ENCODE measurements at places on chromosomes 1 and 21.

GRCh38 chr1:223105568-223105967 is 37.5 kb downstream of the TLR5 start:
- no peak for DNase-seq

- no peak for DNase-seq
Observed at GRCh38 chr1:96987186-96987703, 265.7 kb downstream of the PTBP2 start.

- no peak for DNase-seq
Observed at GRCh38 chr1:195828325-195828724, 779.9 kb downstream of the KCNT2 start.

- DNase-seq: no peak
Observed at GRCh38 chr1:200337831-200338230, 72.0 kb downstream of the ZNF281 start.

DNA sequence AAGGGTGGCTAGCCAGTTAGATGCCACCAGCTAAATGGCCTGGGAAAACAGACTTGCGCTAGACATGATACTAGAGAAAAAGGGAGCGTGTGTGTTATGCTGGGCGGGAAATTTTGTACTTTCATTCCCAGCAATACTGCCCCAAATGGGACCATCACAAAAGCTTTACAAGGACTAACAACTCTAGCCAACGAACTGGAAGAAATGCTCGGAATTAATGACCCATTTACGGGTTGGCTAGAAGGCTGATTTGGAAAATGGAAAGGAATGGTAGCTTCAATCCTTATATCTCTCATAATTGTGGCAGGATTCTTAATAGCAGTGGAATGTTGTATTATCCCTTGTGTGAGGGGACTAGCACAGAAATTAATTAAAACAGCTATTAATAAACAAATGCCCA is 27.9 kb upstream of the ZNF496 start:
- no peak for DNase-seq

DNA sequence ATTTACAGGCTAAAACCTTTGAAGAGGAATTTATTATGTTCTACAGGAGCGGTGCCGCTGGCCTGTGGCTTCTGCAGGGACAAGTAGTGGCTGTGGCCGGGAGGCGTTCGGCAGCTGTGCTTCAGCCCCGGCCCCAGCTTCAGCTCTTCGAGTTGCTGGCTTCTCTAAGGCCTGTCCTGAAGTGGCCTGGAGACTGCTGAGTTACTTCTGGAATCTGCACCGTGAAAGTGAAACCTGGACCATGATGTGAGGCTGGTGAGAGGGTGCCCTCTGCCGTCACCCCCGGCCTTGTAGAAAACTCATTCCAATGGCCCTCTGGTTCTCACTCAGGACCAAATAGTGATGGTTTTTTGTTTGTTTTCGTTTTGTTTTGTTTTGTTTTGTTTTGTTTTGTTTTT is 48.1 kb downstream of the PRKCZ start:
- DNase-seq: no peak

DNA sequence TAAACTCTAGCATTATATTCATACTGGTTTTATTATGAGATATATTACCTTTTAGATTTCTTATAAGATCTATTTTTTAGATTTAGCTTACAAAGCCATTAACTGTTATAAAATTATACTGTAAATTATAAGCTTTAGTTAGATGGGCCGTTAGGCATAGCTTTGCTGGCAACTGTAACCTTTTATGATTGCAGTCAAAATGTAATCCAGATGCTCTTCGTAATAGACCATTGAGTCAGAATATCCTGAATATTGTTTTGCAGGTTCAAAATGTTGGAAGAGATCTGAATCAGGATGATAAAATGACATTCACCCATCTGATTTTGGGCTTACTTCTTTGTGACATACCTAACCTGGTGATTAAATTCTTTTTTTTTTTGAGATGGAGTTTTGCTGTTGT is 20.9 kb downstream of the ITSN1 start:
- DNase-seq: no peak

GRCh38 chr1:116919802-116920201 is 10.1 kb downstream of the PTGFRN start:
- DNase-seq: peak; percentile 56

- no peak for DNase-seq
Observed at GRCh38 chr1:153799016-153799415, 23.8 kb downstream of the SLC27A3 start.

DNA sequence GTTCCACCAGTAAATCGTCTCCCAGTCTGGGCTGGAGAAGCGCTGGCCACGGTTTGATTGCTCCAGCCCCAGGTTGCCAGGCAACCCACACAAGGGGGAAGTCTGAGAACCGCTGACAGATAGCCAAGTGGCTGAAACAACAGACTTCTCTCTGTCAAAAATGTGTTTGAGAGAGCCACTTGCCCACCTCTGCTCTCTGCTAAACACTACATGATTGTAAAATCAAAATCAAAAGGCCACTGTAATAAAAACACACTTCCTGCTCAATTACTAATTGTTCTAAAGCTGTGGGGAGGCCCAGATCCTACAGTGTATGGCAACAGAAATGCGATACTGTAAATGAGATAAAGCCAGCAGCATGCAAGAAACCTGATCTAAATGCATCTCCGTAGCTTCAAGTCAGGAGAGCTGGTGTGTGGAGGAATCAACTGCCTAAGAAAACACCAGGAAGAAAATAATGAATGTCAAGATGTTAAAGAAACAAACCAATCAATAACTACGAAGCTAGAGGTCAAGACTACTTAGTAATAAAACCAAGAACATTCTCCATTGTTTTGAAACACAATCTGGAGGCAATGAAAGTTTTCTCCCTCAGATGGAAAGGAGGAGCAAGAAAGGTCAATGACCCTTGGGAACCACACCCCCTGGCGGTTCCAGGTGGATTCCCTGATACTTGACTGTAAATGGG is 121.2 kb downstream of the SLC45A1 start:
- DNase-seq: peak; percentile 86

GRCh38 chr1:222926566-222926965 is 111.7 kb downstream of the DISP1 start:
- DNase-seq: no peak

DNA sequence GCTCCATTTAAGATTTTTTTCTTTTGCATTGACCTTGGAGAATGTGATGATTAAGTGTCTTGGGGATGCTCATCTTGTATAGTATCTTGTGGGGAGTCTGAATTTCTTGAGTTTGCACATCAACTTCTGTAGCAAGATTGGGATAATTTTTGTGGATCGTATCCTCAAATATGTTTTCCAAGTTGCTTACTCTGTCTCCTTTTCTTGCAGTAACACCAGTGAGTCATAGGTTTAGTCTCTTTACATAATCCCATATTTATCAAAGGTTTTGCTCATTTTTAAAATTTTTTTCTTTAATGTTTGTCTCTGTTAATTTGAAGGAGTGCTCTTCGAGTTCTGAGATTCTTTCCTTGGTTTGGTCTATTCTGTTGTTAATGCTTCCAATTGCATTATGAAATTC is 41.7 kb upstream of the ANGPTL1 start:
- no peak for DNase-seq

DNA sequence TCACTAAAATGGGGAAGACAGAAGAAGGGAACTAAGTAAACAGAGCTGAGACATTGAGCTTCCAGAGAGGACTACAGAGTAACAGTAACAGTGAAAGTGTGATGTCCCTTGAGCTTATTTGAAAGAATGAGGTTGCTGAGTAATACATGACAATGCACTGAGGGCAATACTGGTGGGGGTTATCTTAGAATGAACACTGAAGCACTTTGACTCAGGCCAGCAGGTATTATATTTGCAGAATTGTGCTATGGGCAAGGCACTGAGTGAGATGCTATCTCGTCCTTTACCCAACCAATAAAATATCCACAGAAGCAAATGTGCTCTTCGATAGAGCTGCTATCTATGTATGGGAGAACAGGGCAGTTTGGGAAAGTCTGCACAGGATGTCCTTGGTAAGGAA is 133.2 kb downstream of the DISP1 start:
- no peak for DNase-seq

GRCh38 chr1:63917571-63918417 is 144.0 kb downstream of the ROR1 start:
- DNase-seq: no peak

GRCh38 chr1:229102741-229103391 is 168.0 kb upstream of the RAB4A start:
- DNase-seq: peak; percentile 51

DNA sequence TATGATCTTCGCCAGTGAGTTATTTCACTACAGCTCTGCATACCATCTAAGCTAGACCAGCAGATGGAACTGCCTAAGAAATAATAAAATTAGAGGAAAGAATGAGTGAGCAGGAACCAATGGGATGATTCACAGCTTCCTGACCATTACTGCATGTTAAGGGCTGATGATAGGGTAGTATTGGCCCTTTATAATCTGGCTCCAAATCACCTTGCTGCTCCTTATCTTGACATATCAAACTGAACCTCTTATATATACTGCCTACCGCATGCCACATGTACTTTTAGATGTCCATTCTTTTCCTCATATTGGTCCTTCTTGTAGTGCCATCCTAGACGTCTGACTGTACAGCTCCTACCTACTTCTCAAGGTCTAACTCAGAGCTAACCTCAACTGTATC is 524.4 kb downstream of the DPYD start:
- DNase-seq: no peak

- DNase-seq: no peak
Observed at GRCh38 chr1:25019337-25020172, 89.5 kb upstream of the RUNX3 start.

DNA sequence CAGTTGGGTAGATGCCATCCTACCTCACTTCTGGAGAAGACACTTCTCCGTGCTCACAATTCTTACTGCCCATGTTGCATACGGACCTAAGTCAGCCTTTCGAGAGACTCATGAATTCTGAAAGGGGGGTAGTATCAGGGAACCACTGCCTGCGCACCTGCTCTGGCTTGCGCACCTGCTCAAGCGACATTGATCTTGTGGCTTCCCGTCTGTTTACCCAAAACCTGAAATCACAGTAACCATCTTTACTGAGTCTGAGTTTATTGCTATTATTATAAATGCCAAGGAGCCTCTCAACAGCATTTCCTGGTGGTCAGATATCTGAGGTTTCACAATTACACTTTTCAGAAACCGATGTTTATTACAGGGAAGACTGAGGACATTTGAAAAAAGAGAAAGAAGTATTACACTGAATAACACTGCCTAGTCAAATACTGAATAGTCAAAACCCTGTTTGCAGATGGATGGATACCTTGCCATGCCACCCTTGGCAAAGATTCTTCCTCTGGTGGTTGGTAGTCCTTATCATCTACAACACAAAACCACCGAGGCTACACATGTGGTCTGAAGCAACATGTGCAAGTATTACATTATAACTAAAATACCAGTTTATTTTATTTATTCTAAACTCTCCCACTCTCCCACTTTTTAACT is 208.7 kb downstream of the SIPA1L2 start:
- no peak for DNase-seq

GRCh38 chr1:201074018-201074417 is 38.2 kb downstream of the CACNA1S start:
- DNase-seq: no peak

DNA sequence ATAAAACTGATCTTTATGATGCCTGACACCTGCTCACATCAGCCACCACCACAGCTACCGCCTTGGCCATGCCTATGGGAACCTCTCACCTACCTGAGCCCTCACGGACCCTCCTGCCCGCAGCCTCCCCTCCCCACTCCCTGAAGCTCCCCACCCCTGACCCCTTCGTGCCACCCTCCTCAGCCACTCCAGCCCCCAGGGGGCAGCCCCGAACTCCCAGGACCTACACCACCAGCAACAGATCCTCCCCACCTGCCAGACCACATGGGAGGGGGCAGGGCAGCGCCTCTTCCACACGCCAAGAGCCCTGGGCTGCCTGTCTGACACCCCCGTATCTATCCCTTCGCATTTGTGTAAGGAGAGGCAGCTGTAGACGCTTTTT is 14.2 kb upstream of the ARHGEF16 start:
- DNase-seq: no peak

GRCh38 chr1:213003256-213003655 is 12.4 kb downstream of the ANGEL2 start:
- DNase-seq: no peak

- DNase-seq: no peak
Observed at GRCh38 chr1:8574985-8575384, 242.5 kb downstream of the RERE start.

DNA sequence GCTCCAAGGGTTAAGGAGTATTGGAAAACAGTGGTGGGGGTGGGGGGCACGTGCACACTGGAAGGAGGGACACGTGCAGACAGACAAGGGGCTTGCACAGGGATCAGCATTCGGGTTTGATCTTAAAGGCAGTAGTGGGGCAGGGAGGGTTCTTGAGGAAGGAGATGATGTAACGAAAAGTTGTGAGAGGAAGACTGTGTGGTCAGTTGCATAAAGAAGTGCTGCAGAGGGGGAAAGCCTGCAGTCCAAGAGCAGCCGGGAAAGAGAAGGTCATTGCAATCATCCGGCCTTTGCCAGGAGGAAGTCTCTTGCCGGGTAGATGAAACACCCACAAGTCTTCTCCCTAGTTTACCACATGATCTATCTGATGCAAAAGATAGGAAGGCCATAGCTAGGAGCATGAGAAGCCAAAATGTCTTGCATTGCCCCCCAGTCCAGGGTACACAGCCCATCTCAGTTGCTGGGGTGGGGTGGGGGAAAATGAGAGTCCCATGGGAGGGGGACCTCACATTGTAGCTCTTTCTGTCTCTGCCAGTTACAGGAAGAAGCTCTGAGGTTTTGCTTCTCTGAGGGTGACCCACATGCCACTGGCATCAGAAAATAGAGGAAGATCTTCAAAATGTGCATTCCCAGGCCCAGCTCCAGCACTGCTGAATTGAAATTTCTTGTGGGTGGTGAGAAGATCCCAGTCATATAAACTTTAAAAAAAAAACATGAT is 202.5 kb upstream of the RAB4A start:
- peak; percentile 73 for DNase-seq

GRCh38 chr1:224502459-224503160 is 68.0 kb upstream of the WDR26 start:
- no peak for DNase-seq

GRCh38 chr1:1941868-1942752 is 23.0 kb upstream of the TMEM52 start:
- DNase-seq: no peak

DNA sequence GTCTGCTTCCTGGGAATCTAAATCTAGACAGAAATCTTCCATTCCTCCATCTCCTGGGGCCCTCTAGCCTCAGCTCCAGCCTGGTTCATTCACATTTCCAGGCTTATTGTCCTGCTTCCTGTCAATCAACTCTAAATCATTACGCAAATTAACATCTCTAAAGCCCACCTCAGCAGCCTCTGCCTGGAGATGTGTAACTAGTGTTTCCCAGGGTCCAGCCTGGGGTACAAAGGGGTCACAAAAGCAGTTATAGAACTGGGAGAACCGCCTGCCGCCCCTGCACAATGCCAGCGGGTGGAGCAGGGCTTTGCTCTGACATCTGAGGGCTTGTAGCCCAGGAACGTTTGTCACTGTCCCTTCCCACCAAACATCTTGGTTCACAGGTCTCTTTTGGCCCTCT is 373.5 kb downstream of the RRAGC start:
- peak; percentile 26 for DNase-seq

- no peak for DNase-seq
Observed at GRCh38 chr1:209266590-209267205, 316.8 kb upstream of the CAMK1G start.

- DNase-seq: peak; percentile 81
Observed at GRCh38 chr1:101236516-101237228, at the start of gene S1PR1. Gene S1PR1 (plus strand): TSS chr1:101237019. CDS start chr1:101238985, 1,966 bp downstream.

Measured in right atrium auricular region (tissue), 2 donors.